Non-pigmented ciliary epithelial cell (primary cell): ENCODE measurements at places on chromosomes 2 and 18.

- DNase-seq, result no peak
Observed at GRCh38 chr18:56919190-56919589, 227.7 kb upstream of the BOD1L2 start.

GRCh38 chr2:46871976-46872381 lies 43.6 kb downstream of the MCFD2 start:
- no peak for DNase-seq

DNA sequence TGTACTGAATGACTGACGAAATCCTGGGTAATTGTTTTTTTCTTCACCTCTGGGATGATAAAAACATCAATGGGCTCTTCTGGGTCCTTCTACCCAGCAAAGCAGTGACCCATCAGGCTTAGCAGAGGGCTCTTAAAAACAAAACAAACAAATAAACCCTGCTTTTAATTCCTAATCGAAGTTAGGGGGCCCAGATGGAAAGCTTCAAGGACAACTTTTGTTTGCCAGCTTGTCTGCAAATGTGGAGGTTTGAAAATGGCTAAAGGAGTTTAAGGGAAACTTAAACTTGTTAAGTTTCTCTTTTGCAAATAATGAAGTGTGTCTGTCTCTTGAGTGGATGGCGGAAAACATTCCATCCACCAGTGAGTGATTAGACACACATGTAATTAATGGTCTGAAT lies 327.2 kb downstream of the SATB2 start:
- DNase-seq, result no peak

DNA sequence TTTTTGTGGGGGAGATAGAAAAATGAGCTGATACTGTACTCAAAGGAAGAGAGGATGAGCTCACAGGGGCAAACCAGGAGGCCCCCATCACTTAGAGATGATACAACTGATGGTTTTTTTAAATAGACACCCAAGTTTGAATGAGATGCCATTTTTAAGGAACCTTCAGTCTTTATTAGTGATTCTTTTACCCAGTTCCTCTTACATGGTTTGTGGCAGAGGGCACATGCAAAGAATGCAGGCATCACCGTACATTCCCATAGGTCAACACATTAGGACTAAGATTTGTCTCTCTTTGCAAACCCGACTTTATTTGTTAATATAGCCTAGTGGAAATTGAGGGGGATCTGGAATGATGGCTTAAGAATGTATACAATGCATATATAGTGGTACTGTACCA lies 250.9 kb downstream of the ASXL3 start:
- no peak for DNase-seq

DNA sequence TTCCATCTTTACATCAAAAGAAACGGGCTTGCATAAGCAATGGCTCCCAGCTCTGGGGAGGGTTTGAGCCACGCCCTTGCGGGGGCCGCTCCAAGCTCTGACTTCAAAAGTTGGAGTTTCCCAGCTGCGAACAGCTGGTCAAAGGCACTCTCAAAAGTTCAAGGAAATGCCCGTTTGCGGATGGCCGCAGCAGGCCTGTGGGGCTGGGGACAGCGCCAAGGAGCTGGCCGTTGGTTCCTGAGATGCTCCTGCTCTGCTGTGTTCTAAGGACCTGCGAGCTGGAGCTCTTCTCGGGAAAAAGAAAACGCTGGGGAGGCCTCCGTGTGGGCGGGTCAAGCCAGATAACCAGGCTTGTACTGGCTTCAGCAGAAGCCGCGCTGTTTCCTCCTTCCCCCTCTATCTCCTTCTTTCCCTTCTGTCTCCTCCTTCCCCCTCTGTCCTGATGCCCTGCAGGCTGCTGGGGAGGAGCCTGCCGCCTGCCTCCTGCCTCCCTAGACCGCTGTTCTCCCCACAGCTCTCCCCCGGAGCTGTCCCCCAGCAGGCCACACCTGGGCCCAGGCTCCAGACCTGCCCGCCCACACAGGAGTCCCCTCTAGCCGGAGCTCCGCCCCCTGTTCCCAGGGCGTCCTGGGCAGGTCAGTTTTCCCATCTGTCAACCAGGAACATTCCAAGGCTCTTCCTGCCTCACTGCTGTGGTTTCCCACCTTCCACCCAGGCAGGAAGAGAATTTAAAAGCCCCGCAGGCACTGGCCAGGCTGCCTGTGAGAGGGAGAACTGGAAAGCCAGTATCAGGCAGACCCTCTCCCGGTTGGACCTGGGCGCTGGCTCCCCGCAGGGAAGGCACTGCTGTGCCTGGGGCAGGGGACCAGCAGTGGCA lies 14.1 kb downstream of the KLF11 start:
- DNase-seq, result no peak

DNA sequence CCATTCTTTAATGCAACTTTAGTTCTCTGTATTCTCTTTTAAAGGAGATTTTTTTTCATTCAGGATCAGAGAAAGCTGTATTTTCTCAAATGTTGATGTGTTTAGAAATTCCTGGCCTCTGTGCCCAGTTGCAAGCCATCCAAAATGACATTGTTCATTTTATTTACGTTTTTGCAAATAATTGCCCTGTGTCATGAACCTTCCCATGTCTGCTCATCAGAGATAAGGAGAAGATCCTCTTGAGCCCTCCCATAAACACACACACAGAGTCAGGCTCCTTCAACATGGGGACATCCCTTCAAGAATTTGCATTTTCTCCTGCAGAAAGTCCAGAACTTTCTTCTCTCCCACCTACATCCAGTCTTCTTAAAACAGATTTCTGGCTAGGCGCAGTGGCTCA lies 258.8 kb downstream of the GBX2 start:
- no peak for DNase-seq

- DNase-seq, result no peak
Observed at GRCh38 chr2:202251494-202251893, 13.1 kb upstream of the SUMO1 start.

- DNase-seq, result no peak
Observed at GRCh38 chr2:3532941-3533340, 13.6 kb upstream of the ADI1 start.

GRCh38 chr2:151030663-151031230 lies 230.9 kb downstream of the RBM43 start:
- no peak for DNase-seq

DNA sequence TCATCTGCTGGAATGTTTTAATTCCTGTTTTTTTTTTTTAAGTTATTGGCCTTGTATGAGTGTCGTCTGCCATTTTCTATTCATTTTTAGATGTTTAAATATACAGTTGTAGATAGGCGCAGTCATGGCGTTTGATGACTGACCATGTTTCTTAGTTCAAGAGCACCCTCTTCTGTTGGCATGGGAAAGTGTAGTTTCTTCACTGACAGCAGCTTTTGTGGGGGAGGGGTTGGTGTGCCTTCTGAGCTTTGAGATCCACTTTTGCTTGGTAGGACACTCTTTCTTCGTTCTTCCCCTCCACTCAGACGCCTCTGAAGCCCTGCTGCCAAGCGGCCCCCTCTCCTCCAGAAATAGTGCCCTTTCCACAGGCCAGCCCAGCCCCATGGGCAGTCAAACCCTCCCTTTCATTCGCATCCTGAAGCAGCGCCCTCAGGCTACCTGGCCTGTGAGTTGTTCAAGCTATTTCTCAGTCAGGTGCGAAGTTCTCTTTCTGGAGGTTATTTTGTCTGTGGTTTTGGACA lies 492.0 kb downstream of the TNS1 start:
- peak; percentile 78 for DNase-seq

GRCh38 chr2:121019756-121020155 lies 265.2 kb downstream of the TFCP2L1 start:
- no peak for DNase-seq

- no peak for DNase-seq
Observed at GRCh38 chr2:69931832-69932595, 17.1 kb downstream of the MXD1 start.

- no peak for DNase-seq
Observed at GRCh38 chr18:41731884-41732283, 223.2 kb upstream of the PIK3C3 start.

- no peak for DNase-seq
Observed at GRCh38 chr18:11689669-11690565, 853 bp downstream of the GNAL start.

DNA sequence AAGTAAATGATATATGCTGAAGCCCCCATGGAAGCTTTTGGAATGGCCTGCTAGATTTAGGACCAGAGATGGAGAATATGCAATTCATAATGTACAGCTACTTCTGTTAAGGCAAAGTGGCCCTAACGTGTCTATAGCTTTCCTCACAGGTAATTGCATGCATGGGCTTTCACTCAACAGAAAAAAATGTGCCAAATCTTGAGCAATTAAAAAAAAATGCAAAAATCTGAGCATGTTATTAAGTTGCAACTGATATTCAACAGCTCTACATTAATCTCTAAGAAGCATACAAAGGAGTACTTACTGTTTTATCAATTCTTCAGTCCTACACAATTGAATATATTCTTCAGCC lies 79.6 kb downstream of the EFEMP1 start:
- no peak for DNase-seq

DNA sequence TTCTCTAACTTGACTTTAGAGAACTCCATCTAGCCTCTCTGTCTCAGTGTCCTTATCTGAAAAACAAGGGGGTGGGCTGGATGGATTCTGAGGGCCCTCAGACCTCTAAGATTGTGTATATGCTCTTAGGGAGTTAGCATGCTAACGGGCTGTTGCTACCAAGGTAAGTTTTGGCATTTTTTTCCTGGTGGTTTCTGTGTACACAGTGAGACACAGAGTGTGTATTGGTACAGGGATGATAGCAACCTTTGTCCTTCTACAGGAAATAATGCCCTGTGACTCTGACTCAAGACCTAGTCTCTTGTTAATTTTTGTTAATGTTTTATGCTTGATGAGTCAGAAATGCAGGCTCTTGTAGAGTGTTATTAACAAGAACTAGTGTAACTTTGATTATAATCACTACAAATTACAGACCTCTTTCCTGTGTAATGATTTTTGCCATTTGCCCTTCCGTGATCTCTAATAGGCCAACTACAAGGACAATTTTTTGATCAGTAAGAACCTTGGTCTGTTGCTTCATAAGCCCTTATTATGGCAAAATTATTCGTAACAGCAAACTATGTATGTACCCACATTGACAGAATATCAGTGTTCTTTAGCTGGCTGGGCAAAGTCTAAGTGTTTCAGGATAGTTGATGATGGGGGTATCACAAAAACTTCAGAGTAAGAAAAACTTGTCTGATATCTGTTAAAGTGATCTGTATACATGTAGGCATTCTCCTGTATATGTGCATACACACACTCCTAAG lies 89.7 kb downstream of the SPTBN1 start:
- no peak for DNase-seq
